ENCODE measurements at places on chromosomes 13 and 19. TPM values are rescaled to one million over a fixed set of nuclear protein-coding genes. Genes with fewer than 3 reads are reported as not detected.

The RB1 gene
- total RNA-seq, result 26.5 TPM

- peaks cover 7% of the 10 kb centered on the region for H3K36me3 ChIP-seq
- H3K4me3 ChIP-seq, result no peak overlapping the region
- no peak overlapping the region for H3K27ac ChIP-seq
- H3K27me3 ChIP-seq, result no peaks in the 10 kb centered on the region
- peaks cover 25% of the 10 kb centered on the region for H3K4me1 ChIP-seq
Measured at GRCh38 chr13:22047785-22048104, 376.9 kb downstream of the FGF9 start.

DNA sequence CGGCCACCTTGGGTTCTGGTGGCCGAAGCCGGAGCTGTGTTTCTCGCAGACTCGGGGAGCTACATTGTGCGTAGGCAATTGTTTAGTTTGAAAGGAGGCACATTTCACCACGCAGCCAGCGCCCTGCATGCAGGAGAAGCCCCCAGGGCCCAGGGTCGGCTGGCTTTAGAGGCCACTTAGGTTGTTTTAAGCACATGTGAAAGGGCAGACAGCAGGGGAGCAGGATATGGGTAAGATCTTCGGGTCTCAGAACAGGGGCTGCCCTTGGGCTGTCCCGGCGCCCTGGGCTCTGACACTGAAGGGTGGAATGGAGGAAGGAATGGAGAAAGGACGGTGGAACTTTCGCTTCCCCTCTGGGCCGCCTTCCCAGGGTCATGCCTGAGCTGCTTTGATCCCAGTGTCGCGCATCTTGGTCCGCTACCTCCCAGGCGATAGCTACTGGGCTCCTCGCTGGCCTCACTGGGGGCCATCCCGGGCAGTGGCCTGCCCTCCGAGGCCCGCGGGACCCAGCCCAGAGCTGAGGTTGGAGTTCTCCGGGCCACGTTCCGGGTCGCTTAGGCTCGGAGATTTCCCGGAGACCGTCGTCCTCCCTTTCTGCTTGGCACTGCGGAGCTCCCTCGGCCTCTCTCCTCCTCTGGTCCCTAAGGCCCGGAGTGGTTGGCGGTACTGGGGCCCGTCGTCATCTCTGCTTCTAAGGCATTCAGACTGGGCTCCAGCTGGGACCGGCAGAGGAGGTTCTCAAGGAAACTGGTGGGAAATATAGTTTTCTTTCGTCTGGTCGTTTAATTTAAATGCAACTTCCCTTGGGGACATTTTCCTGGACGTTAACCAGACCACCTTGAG is 4.3 kb upstream of the POU4F1 start:
- H3K36me3 ChIP-seq, result no peaks in the 10 kb centered on the region
- DNase-seq, result no peak
- no peak overlapping the region for H3K4me3 ChIP-seq

- H3K27me3 ChIP-seq, result no peaks in the 10 kb centered on the region
- peaks cover 18% of the 10 kb centered on the region for H3K4me1 ChIP-seq
- DNase-seq, result no peak
Measured at GRCh38 chr19:13782537-13782936, 8.3 kb downstream of the C19orf53 start.

DNA sequence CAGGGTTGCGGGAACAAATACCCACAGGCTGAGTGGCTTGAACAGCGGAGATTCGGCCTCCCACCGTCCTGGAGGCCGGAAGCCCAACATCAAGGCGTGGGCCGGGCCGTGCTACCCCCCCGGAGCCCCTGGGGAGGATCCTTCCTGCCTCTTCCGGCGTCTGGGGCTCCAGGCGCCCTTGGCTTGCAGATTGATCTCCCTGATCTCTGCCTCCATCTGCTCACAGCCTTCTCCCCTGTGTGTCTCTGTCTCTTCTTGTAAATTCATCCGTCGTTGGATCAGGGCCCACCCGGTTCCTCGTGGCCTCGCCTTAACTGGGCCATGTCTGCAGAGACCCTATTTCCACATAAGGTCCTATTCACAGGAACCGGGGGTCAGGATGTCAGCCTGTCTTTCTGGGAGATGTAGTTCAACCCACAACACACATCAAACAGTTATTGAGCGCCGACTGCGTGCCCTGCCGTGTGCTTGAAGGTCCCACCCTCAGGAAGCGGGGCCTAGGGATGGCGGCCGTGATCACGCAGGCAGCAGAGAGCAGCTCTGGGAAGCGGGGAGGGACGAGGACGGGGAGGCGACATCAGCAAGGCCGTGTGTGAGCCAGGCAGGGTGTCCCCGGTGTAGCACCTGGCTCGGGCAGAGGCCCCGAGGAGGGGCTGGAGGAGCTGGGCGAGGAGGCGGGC is 21.3 kb downstream of the HCN2 start:
- H3K27ac ChIP-seq, result peak overlapping the region; percentile 98
- H3K27me3 ChIP-seq, result no peaks in the 10 kb centered on the region
- H3K36me3 ChIP-seq, result peaks cover 10% of the 10 kb centered on the region
- H3K4me3 ChIP-seq, result peak overlapping the region; percentile 87
- DNase-seq, result peak; percentile 56
- peaks cover 14% of the 10 kb centered on the region for H3K4me1 ChIP-seq
